ENCODE measurements at places on chromosomes 1 and 21.

GRCh38 chr1:59486615-59487014 lies 189.7 kb downstream of the FGGY start:
- DNase-seq, result no peak

- DNase-seq, result no peak
Observed at GRCh38 chr21:17185674-17186073, 327.2 kb upstream of the CXADR start.

DNA sequence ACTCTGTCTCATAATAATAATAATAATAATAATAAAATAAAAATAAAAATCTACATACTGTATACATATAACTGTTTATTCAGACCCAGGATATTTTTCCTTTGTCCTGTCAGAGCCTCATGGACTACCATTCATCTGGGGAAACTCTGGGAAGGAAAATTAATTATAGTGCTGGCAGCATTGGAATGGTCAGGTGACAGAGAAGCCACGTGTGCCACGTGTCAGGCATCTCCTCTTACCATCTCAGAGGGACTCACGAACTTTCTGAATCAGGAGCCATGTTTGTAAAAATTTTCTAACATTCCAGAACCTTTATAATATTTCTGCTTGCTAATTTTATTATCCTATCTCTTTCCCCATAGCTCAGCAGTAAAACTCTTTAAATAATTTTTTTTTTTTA lies 97.8 kb upstream of the HNRNPU start:
- no peak for DNase-seq

- no peak for DNase-seq
Observed at GRCh38 chr1:28139025-28139712, 37.3 kb downstream of the PTAFR start.

GRCh38 chr1:30914931-30915330 lies 6.4 kb upstream of the SDC3 start:
- DNase-seq, result no peak

GRCh38 chr21:16522548-16522947 lies 792.8 kb downstream of the USP25 start:
- no peak for DNase-seq

GRCh38 chr1:94240822-94241221 lies 3.4 kb upstream of the ARHGAP29 start:
- DNase-seq, result peak; percentile 33

- DNase-seq, result no peak
Observed at GRCh38 chr1:236336084-236336483, 54.3 kb upstream of the ERO1B start.

GRCh38 chr21:44874240-44874496 lies 678 bp upstream of the PTTG1IP start:
- peak; percentile 41 for DNase-seq

GRCh38 chr1:4915154-4915553 lies 260.7 kb downstream of the AJAP1 start:
- DNase-seq, result no peak

GRCh38 chr21:46569081-46569480 lies 35.8 kb downstream of the S100B start:
- no peak for DNase-seq

DNA sequence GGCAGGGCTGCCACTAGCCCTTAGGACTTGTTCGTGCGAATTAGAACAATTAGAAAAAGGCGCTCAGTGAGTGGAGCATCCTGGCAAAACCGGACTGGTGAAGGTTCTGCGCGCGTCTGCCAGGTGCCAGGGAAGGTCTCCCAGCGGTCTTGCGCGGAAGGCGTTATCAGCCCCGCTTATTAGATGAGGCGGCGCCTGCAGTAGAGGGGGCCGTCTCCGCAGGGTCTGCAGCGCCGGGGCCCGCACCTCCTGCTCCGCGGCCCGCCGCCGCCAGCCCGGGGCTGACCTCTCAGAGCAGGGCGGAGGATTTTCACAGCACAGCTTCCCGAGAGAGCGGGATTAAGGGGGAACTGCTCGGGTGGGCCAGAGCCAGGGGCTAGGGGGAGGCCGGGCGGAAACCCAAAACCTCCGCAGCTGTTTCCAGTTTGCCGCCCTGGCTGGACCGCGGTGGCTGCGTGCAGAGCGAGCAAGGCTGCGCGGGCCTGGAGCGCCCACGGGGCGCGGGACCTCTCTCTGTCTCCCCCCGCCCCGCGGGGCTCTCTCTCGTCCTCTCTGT lies 155.2 kb downstream of the FOXD2 start:
- no peak for DNase-seq

GRCh38 chr1:169590932-169591331 lies 4.7 kb upstream of the F5 start:
- no peak for DNase-seq

DNA sequence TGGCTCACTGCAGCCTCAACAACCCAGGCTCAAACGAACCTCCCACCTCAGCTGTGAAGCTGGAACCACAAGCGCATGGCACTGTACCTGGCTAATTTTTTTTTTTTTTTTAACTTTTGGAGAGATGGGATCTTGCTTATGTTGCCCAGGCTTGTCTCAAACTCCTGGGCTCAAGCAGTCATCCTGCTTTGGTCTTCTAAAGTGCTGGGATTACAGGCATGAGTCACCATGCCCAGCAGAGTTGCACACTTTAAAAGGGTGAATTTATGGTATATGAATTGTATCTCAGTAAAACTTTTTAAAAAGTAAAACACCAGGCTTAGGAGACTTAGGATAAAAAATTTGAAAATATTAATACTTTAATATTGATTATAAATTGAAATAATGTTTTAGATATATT lies 99.1 kb downstream of the CLEC20A start:
- DNase-seq, result no peak

DNA sequence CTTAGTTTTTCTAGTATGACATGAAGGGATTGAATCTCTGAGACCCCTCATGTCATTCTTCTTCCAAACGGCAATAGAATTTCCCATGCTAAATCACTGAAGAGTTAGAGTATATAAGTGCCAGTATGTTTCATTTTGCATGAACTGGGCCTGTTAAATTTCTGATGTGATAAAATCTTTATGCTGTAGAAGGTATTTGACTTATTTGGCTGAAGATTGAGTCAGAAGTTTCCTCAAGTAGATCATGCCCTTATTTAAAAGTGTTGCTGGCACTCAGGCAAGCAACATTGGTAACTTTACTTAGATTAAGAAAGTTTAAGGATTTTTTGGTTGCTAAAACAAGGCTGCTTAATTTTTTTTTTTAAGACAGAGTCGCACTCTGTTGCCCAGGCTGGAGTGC lies 13.3 kb downstream of the ATF6 start:
- DNase-seq, result no peak

- no peak for DNase-seq
Observed at GRCh38 chr1:244383278-244383884, 68.3 kb downstream of the ADSS2 start.

DNA sequence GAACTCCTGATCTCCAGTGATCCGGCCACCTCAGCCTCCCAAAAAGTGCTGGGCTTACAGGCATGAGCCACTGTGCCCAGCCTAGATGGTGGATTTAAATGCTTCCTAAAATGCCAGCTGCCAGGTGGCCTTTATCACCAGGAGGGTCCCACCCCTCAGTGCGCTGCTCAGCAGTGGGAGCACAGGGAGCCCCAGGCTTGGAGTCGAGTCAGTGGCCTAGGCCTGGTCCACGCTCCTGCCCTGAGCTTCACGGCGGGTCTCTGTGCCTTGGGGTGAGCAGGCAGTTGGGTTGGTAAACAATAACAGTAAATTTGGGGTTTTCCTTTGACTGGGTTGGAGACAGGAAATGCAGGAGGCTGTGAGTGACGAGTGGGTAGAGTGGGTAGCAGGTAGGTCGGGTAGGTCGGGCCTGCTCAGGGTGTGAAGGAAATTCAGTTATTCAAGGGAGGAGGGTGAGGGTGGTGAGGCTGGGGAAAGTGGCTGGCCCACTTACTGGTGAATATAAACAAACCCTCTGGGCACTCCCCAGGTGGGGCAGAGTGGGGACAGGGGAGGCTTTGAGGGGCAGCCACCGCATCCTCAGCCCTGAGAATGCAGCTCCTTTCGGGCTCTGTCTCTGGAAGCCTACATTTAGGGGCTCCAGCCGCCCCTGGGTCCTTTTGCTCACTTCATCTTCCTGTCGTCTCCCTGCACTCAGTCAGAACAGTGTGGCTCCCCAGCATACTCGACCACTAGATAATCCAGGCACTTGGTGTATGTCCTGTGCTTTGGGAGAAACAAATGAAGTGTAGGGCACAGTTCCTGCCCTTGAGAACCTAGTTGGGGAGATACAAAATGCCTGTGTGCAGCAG lies 33.5 kb upstream of the IL19 start:
- DNase-seq, result peak; percentile 31

- DNase-seq, result no peak
Observed at GRCh38 chr1:36055706-36056105, 28.2 kb upstream of the TEKT2 start.

DNA sequence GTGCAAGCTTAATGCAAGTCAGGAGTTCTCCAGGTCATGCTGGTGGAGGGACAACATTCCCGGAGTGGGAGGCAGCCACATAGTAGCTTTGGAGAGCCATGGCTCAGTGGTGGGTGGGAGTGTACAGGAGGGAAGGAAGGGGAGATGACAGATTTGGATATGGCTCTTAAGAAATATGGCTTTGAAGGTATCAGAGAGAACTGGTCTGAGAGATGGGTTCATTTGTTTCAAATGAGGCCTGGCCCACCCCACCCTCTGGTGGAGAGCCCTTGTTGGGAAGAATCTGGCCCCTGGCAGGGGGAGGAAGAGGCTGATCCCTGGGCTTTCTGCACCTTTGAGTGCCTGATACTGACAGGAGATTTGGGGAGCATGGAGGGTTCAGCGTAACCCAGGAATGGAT lies 6.1 kb downstream of the DMBX1 start:
- no peak for DNase-seq

GRCh38 chr1:3334366-3334765 lies 120.1 kb upstream of the ARHGEF16 start:
- DNase-seq, result no peak

DNA sequence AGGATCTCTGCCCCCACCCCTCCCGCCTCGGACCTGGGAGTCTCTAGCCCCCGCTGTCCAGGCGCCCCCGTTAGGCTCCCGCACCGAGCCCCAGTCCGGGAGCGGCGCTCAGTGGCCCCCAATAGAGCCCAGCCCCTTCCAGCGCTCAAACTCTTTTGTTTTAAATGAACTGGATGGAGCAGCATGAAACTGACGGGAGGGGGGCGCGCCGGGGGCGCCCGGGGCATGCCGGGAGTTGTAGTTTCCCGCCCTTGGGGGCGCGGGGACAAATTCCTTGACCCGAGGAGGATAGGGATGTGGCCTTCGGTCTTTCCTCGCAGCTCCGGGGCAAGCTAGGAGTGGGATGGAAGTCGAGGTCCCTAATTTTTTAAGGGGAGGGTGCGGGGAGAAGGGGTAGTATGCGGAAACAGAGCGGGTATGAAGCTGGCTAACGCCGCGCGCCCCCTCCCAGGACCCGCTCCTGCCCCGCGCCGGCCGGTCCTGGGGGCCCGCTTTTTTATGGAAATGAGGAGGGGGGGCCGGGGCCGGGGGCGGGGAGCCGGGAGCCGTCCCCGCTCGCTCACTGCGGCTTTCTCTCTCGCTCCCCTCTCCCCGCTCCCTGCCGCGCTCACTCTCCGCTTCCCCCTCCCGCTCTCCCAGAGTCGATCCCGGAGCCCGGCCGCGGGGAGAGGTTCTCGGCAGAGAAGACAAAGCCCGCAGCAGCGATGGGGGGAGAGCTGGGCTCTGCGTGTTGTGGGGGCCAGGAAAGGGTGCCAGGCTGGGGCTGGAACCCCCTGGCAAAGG lies at the start of gene MEX3A:
Gene MEX3A, minus strand, starts transcription at position 157 of the 783 bp plus-strand sequence. CDS start 467 bp downstream, outside the sequence.
- peak; percentile 75 for DNase-seq

GRCh38 chr1:168921629-168922028 lies 184.9 kb upstream of the ATP1B1 start:
- no peak for DNase-seq

DNA sequence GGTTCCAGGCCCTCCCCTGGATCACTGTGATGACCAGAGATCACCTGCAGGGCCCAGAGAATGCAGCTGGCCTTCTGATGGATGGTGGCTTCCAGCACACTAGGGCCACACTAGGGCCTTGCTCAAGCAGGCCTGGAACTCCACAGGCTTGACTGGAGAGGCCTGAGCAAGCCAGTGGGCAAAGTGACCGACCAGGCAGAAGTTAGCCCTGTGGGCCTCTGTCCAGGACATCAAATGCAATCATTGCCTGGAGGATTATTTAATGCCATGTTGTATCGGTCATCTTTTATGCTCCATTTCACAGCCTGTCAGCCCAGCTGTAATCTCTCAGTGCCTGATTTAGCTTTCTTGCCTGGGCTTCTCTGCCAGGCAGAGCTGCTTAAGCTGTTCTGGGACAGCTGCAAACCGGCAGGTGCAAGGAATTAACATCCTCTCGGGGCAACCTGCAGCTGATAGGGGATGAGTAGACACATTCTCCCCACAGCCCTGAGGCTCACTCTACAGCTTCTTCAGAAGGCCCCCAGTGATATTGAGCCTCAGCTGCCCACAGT lies 17.7 kb downstream of the NENF start:
- DNase-seq, result no peak

DNA sequence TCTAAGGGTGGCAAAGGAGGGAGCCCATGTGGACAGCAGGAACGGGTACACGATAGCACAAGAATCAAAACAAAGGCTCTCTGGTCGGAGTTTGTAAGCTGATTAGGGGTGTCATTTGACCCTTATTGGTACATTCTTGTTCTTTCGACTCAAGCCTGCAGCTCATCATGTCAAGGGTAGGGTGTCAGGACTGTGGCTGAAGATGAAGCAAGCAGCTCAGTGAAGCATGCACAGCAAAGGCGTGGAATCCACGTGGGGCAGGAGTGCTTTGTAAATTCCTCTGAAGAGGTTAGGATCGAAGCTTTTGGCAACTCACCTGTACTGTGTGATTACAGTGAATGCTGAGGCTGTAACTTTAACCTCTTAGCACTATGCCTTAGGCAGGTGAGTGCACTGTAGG lies 4.7 kb upstream of the ABCB10 start:
- DNase-seq, result no peak

GRCh38 chr21:33854604-33855003 lies 61.0 kb downstream of the ATP5PO start:
- DNase-seq, result no peak

- no peak for DNase-seq
Observed at GRCh38 chr1:201216395-201217085, 25.9 kb downstream of the IGFN1 start.

- no peak for DNase-seq
Observed at GRCh38 chr21:37631319-37632117, 264.9 kb downstream of the DYRK1A start.

DNA sequence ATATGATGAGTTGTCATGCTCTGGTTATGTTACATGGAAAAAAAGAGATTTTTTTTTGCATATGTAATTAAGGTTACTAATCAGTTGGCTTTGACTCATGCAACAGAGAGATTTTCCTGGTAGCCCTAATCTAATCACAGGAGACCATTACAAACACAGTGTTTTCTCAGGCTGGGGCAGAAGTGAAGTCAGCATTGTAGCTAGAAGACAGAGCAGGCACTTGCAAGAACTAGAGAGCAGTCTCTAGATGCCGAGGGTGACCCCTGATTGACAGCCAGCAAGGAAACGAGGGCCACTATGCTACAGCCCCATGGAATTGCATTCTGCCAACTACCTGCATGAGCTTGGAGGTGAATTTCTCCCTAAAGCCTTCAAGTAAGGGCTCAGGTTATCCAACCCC lies 151.3 kb downstream of the RUNX1 start:
- DNase-seq, result no peak

GRCh38 chr1:155967341-155968050 lies 10.9 kb downstream of the ARHGEF2 start:
- DNase-seq, result no peak

- DNase-seq, result no peak
Observed at GRCh38 chr1:192158181-192158580, at the start of gene RGS18. Gene RGS18, plus strand, starts transcription at chr1:192158462. Its CDS starts 176 bp downstream, at chr1:192158638.
